ENCODE measurements at places on chromosomes 16 and 17.
A peak's percentile ranks its signal among the peaks of the same experiment; 100 is the strongest.

DNA sequence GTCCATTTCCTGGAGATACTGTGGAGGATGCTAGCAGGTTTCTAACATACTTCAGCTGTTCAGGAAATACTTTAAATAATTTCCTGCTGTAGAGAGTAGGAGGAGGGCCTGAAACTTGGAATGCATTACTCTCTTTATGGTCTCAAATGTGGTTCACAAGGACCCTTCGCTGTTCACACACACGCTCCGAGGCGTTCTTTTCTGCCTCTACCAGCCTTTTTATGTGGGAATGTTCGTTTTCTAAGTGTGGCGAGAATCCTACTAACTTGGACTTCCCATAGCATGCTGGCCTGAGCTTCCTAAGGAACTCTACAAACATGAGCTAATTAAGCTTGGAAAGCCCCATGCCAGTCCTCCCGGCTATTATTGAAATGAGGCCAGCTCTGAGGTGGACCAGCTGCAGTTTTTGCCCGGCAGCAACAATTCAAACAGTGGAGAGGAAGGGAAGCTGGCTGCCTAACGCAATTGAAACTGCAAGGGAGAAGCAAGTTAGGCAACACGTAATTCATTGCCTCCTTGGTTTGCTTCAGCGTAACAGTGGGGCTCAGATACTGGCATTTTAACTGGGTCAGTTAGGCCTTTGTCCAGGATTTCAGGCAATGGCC lies 18.9 kb downstream of the KPNA2 start:
- DNase-seq, result peak; percentile 66

- DNase-seq, result no peak
Measured at GRCh38 chr17:78960928-78961327, 18.8 kb downstream of the LGALS3BP start.

DNA sequence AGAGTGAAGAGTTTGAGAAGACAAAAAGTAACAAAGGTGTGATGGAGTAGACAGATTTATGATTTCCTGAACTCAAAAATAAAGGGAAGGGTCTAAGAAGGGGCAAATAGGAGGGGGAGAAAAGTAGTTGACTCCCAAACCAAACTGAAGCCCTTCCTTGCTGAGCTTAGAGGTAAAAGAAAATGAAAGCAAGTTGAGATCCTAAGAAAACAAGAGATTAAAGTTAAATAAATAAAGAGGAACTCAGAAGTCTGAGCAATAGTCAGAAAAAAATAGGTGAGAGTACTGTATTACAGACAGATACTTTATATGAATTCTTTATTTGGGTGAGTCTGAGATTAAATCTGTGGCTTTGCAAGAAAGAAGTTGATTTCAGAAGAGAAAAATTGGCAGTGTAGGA lies 3.3 kb upstream of the PSMD12 start:
- DNase-seq, result no peak

GRCh38 chr16:81737885-81738536 lies 41.1 kb upstream of the PLCG2 start:
- peak; percentile 70 for DNase-seq

- DNase-seq, result no peak
Measured at GRCh38 chr17:81944858-81945257, 2.2 kb downstream of the MYADML2 start.

Data from inflammatory macrophage treated with lipopolysaccharide for 4 hours (primary cell).